COLO829 (cell line): ENCODE measurements at places on chromosomes 1 and 21.
A peak's percentile ranks its signal among the peaks of the same experiment; 100 is the strongest.

- DNase-seq = no peak
Observed at GRCh38 chr1:30342535-30343141, 380.7 kb downstream of the MATN1 start.

- no peak for DNase-seq
Observed at GRCh38 chr1:49293016-49293415, 516.3 kb upstream of the BEND5 start.

GRCh38 chr21:42704861-42705260, 51.4 kb downstream of the PDE9A start:
- DNase-seq = no peak

GRCh38 chr1:185593271-185593670, 140.9 kb upstream of the HMCN1 start:
- no peak for DNase-seq

DNA sequence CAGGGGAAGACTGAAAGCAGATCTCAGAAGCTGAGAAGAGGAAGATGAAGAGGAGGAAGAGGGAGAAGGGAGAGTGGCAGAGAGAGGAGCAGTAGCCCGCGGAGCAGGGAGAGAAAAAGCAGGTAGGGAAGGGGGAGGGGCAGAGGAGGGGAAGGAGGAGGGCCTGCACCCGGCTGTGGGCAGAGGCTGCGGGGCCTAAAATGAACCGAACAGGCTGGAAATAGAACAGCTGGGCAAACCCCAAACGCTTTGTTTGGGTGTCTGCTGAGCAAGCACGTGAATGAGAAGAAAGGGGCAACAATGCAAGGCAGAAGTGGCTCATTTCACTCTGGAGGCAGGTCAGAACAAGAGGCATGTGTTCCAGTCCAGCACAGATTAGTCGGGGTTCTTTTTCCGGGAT, 33.5 kb downstream of the KCNC4 start:
- DNase-seq = no peak

DNA sequence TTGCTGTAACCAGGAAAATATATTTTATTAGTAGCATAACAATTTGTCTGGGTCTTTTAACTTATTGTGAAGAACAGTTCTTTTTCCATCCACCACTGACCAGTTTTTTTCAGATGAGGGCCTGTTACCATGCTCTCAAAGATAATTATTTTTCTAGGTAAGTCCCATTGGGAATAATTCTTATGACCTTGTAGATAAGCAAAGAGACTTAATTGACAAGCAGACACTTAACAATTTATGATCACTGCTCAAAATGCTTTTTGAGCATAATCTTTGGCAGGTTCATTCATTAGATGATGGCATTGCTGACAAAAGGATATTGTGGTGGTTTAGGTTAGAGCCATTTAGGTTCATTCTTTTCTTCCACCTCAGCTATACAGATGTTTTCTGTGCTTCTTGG, 6.6 kb downstream of the SNX27 start:
- no peak for DNase-seq

DNA sequence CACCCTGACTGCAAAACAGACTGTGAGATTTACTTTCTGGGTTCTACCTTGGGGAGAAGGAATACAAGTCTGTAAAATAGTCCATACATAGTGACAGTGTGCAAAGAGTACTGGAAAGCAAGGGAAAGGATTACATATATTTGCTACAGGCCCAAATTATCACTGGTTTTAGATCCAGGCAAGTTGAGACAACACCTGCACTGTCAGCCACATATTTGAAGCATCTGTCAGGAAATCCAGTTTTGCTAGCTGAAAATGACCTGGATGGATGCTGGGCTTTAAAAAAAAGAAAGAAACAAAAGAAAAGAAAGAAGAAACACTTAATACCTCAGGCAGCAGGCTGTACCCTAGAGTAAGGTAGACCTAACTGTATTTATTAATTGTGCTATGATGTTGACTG, 23.9 kb upstream of the SPRR2G start:
- no peak for DNase-seq

GRCh38 chr1:46539972-46540371, 11.5 kb downstream of the KNCN start:
- no peak for DNase-seq

DNA sequence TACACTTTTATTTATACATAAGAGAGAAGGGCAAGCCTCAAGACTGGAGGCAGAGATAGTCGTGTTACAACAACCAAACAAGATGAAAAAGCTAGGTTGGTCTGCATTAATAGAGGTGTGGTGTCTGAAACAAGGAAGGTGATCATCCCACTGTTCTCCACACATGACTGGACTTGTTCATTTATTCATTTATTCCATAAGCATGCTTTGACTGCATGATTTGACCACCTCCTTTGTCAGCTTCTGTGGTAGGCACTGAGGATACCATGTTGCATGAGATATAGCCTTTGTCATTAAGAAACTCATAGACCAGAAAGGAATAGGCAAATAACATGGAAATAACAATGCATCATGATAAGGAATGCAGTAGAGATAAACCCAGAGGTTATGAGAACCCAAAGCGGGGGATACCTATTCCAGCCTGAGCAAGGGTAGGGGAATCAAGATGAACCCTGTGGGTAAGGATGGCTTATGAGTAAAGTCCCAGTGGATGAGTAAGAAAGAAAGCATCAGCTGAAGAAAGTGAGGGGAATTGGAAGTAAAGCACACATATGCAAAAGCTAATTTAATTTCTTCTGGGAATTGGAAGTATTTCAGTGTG, 173.7 kb upstream of the FGGY start:
- DNase-seq = no peak

DNA sequence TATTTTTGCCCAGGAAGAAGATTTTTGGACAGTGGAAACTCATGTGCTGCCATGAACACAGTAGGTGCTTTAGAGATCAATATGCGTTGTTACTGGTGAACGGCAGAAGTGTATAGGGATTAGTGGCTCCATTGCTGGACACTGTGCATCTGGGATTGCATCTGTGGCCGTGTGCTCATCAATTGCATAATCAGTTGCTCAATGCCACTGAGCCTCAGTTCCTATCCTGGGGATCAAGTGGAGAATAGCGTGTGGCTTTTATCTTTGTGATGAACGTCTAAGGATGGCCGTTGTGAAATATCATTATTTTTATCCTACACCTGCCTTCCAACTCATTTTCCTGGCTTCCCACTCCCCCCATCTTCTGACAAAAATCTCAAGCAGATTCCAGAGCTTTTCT, 5.4 kb downstream of the TNN start:
- no peak for DNase-seq

DNA sequence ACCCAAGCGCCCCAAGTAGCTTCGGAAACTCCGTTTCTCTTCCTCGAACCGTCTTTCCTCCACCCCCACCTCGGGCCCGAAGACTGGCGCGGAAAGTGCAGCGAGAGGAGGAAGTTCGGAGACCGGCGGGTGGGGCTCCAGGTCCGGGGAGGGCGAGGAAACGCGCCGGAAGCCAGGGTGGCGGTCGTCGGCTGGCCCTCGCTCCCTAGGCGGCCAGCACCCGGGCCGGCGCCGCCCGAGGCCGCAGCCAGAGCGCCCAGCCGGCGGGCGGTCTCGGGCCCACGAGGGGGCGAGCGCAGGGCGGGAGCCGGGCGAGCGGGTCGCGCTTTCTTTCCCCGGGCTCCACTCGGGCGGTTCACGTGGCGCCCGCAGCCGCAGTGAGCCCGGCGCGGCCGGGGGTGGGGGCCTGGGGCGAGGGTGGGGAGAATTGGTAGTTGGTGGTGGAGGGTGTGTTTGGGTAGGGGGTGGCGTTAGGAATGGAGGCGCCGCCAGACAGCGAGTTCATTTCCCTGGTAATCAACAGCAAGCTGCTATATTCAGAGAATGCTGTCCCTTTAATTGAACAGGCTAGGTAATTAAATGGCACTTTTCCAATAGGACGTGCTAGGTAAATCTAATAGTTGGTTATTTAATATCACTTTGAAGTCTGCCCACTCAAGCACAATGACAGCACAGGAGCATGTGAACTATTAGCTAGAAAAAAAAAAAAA, 6.7 kb downstream of the LMO4 start:
- no peak for DNase-seq

DNA sequence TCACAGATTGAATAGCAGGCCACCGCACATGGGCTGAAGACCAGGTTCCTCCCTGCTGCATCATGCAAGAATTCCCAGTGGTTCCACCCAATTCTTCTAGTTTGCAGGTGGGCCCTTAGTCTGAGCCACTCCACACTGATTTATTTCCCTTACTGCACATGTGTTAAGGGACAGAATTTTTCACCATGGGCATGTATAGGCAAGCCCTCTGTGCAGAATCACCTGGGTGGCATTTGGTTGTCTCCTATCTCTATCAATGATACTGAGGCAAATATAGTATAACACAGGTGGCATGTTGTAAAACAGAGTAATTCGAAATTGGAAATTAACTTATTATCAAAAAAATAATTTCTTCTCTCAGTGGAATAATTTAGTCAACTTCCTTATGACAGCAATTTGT, 1892.4 kb downstream of the NCAM2 start:
- no peak for DNase-seq

- no peak for DNase-seq
Observed at GRCh38 chr21:31394309-31394708, 50.2 kb upstream of the TIAM1 start.

DNA sequence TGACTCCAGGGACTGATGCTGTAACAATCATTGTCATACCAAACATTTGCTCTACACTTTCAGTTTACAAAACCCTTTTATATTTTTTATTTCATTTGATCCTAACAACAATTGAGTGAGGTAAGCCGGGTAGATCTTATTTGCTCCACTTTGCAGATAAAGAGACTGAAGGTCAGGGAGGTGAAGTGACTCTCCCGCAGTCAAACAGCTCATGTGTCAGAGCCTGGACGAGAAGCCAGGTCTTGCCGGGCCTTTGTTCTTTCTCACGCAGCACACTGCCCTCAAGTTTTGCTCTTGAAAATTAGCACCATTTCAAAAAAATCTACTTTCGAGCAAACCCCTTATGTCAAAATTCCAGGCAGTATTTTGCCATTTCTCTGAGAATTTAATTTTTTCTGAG, 65.2 kb downstream of the CD247 start:
- DNase-seq = no peak

DNA sequence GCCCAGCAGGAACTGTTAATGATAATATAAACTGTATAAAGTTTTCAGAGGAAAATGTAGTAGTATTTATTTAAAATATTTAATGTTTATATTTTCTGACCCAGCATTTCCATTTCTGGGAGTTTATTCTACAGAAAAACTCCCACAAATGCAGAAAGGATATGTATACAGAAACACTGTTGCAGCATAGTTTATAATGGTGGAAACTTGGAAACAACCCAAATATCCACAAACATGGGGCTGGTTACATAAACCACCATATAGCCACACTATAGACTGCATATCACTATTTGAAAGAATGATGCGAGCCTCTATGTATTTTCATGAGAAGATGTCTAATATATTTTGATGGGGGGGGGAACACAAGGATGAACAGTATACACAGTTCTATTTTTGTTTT, 31.5 kb upstream of the KCNN3 start:
- no peak for DNase-seq

GRCh38 chr1:204368996-204369726, 9.4 kb upstream of the PLEKHA6 start:
- no peak for DNase-seq

GRCh38 chr21:46618738-46619379, 14.0 kb upstream of the S100B start:
- DNase-seq = no peak

DNA sequence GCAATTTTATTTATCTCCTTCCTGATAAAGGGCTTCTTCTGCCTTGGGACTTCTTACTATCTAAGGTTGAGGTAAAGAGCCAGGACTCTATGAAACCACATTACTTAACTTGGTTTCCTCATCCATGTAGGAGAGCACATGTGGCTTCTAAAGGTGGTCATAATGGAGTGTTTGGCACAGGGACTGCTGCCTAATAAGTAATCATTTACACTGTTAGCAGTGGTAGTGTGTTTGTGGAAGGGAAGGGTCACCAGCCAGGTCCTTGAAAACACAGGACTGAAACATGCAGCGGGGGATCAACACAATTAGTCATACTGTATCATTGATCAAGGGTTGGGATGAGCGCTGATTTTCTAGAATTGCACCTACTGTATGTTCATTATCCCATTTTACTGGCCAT, 59.6 kb downstream of the UCK2 start:
- no peak for DNase-seq

DNA sequence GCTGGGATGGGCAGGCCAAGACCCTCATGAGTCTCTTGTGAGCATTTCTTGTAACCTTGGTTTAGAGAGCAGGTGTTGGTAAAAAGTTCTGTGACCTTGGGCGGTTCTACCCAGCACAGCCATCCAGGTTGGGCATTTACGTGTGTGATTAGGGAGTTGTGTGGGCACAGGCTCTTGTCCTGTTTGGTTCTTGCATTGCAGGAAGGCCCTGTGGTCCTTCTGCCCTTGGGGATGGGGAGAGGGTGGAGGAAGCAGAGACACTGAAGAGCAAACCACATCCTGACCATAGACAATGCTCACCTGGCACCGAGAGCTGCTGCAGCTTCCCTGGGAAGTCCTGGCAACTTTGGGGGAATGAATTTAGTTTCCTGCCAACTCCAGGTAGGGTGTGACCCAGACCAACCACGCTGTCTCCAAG, 25.6 kb downstream of the RNF187 start:
- DNase-seq = no peak

DNA sequence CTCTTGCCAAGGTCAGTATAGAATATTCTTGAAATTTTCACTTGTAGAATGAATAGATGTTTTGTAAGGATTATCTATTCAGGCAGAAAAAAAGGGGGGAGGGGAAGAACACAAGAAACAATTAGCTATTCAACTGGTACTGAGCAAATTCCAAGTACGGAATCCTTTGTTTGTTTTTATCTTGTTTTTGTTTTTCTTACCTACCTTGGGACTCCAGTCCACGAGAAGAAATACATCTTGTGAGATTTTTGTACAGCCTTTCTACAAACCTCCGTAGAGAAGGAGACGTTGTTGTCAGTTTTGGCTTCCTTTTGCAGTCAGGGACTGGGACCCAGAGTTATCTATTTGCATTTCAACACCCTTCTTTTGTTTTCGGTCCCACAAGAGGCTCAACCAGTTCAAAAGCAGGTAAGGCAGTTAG, 36.0 kb downstream of the ZNF281 start:
- peak; percentile 88 for DNase-seq

DNA sequence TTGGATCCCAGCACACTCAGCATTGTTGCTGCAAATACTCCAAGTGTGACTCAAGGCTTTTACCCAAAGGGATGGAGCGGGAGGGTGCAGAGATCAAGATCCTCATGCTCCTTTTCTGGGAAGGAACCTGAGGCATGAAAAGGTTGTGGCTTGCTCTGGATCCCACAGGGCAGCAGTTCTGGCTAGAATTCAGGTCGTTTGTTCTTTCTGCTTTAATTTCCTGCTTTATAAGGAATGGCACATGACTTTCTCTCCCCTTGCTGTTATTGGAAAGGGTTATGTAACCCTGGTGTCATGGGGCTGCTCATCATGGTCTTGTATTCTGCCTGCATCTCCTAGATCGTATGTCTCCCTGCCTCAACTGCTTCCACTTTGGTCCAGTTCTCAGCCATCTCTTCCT, 101.6 kb downstream of the NOS1AP start:
- no peak for DNase-seq

- DNase-seq = no peak
Observed at GRCh38 chr21:42300956-42301355, 14.3 kb downstream of the TFF3 start.
